Stimulated activated CD4-positive, alpha-beta T cell treated with anti-CD3 and anti-CD28 coated beads, Interleukin-12 subunit alpha, Interleukin-12 subunit beta, amount 100 ng/mL, for 4 hours (primary cell): ENCODE measurements at places on chromosomes 12 and 14.
A peak's percentile ranks its signal among the peaks of the same experiment; 100 is the strongest.

GRCh38 chr12:53046655-53047220 is 3.1 kb upstream of the TNS2 start:
- DNase-seq, result peak; percentile 46

DNA sequence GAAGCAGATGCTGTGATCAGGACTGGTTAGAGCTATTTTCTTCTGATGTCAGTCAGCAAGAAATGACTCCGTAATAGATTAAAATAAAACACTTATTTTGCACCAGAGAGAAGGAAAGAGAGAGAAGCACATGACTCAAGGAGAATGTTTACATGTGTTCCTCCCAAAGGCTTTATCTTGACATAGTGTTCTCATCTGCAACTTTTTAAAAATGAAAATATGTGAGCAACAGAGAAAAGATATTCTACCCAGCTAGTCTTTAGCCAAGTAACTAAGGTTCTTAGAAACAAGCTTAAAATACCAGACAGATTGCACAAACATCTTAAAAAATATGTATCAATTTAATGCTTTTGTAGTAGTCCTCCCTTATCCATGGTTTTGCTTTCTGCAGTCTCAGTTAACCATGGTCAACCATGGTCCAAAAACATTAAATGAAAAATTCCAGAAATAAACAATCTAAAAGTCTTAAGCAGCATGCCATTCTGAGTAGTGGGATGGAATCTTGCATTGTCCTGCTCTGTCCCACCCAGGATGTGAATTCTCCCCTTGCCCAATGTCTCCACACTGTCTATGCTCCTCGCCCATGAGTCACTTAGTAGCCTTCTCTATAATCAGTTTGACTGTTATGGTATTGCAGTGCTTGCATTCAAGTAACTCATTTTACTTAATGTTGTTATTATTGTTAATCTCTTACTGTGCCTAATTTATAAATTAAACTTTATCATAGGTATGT is 9.9 kb downstream of the SERPINA10 start:
- DNase-seq, result no peak

DNA sequence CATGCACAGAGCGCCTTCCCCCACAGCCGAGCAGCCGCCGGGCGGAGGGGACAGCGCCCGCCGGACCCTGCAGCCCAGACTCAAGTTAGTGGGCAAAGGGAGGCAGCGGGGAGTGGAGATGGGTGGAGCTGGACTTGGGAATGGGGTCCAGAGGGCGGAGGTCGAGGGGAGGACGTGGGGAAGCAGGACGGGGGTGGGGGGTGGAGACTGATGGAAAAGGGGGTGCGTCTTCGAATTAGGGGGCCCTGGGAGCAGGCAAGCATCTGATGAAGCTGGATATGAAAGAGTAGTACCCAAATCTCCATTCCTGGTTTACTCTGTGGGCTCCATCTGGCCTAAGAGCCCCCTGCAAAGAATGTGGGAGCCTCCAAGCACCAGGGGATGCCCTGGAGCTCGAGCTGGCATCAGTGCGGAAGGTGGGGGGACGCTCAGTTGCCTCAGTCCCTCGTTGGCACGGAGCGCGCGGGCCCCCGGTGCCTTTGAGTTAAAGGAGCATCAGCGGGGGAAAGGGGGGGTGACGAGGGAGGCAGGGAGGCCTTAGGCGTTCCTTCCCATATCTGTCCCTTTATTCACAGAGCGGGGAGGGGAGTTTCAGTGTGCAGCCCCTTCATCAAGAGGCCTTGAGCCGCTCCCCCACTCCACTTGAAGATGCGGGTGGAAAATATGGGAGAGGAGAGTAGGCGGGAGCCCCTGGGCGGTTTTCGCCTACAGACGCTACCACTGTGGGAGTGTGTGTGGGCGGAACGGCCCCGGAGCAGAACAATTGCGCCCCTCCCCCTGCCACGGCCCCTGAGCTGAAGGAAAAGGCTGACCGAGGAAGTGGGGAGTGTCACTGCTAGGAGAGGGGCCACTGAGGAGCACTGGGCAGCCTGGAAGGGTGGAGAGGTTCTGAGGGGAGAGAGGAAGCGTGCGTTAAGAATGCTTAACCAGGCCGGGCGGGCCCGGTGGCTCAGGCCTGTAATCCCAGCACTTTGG is 644 bp downstream of the NAB2 start:
- peak; percentile 58 for DNase-seq

- DNase-seq, result no peak
Observed at GRCh38 chr12:94922561-94922960, 80.9 kb downstream of the NDUFA12 start.

DNA sequence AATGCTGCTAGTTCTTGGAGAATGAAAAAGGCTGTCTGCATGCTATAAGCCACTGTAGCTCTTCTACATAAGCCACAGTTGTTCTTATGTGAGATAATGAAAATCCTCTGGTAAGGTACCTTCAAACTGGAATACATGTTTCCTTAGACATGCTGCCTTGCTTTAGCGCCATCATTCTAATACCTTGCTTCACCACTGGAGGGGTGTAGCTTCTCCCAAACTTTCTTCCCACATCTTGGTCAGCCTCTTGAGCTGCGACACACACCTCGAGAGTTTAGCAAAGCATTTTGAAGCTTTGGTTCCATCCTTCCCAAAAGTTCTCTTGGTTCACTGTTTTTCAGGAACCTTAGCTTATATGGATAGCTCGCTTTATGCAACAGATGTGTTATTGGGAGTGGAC is 69.5 kb downstream of the NKX2-1 start:
- no peak for DNase-seq

DNA sequence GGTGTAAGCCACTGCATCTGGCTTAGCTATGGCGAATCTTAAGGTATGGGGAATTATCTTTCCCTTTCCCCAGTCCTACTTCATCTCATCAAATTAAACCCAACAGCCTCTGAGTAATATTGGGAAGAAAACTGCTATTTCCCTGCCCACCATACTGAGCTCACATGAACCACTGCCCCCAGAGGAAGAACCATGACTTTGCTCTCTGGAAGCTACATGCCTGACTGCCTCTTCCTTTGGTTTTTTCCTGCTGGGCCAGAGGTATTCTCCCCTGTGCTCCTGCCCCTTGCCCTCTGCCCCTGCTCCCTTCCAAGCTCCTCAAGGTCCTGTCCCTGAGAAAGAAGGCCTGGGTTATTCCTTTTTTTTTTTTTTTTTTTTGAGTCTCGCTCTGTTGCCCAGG is 15.2 kb downstream of the RILPL2 start:
- no peak for DNase-seq

DNA sequence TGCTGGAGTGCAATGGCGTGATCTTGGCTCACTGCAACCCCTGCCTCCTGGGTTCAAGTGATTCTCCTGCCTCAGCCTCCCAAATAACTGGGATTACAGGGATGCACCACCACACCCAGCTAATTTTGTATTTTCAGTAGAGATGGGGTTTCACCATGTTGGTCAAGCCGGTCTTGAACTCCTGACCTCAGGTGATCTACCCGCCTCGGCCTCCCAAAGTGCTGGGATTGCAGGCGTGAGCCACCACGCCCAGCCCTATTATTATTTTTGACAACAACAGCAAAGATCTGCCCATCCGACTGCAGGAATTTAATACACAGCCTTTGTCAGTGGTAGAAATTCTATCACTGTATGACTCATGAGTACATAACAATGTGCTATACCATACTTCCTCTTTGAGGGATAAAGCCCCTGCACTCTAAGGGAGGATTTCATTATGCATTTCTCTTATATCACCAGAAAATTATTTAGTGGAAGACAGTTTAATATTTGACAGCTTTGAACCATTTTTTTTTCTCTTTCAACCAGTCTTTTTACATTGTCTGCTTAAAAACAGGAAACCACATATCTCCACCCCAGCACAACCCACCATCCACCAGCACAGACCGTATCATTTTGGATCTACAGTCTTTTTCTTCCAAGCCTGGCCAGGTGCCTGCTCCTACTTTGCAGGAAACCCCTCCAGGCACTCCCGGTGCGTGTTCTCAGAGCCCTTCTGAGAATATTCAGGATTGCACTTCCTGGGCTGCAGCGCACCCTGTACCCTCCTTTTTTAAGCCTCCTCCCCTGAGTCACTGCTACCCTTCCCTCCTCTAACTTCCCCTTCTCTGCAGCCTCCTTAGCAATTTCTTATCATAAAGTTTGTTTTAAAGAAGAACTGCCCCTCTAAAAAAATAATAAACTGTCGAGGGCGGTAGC is 594 bp downstream of the ARHGDIB start:
- DNase-seq, result no peak

- DNase-seq, result no peak
Observed at GRCh38 chr12:25266497-25266896, 15.8 kb upstream of the KRAS start.

- DNase-seq, result no peak
Observed at GRCh38 chr14:101925152-101925551, 39.2 kb upstream of the DYNC1H1 start.

- DNase-seq, result no peak
Observed at GRCh38 chr12:33794954-33795353, 227.3 kb upstream of the ALG10 start.

GRCh38 chr12:56220611-56221231 is 1.0 kb downstream of the RNF41 start:
- DNase-seq, result no peak

DNA sequence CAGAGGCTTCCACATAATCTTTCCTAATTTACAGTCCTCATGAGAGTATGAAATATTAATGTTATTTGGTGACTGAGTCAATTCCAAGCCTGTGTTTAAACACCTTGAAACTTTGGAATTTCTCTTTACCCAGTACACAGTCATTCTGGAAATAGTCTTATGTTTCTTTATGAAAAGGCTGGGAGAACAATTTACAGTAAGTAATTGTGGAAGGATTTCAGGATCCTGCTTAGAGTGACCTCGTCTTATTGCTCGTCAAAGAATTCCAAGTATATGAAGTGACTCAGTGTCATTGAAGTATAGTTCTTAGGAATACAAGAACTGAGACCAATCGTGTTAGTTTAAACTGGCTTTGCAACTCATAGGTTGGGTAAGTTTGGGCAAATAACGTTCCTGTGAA is 634.2 kb downstream of the SLC16A7 start:
- DNase-seq, result no peak

- DNase-seq, result no peak
Observed at GRCh38 chr14:83798421-83798820, 1731.5 kb upstream of the FLRT2 start.

- no peak for DNase-seq
Observed at GRCh38 chr14:55430024-55430690, 10.3 kb downstream of the TBPL2 start.

DNA sequence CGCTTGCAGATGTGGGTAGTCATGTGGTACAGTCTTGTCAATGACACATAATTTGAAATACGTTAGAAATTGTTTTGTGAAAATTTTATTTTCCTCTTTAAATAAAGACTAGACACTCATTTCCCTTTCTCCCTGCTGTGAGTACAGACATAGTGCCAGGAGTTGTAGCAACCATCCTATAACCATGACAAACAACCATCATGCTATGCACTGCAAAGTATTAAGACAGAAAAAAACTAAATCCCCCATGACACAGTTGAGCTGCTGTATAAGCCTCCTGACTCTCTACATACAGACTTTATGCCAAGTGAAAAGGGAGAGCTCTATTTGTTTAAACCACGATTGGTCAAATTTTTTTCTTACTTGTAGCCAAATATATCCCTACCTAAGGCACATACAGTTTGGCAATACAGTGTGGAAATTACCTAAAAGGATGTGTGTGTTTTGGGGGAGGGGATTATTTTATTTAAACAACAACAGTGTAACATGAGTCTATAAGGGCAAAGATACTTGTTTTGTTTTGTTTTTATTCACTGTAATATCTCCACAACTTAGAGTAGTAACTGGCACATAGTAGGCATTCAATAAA is 45.0 kb upstream of the KRR1 start:
- DNase-seq, result no peak

DNA sequence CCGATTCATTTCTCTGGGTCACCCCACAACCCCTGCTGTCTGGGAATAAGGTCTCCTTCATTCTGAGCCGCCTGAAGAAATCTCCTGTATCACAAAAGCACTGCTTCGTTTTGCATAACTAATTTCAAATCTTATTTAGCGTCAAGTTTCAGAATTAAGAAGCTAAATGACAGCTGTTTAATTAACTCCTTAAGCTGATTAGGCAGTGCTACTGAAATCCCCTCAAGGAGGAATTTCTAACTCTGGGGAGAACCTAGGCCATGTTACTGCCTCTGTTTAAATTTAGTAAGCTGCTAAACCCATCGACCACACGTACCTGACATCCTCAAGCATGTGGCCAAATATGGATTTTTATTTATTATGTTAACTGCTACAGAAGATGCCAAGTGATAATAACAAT is 373.6 kb downstream of the GLT1D1 start:
- no peak for DNase-seq

- DNase-seq, result no peak
Observed at GRCh38 chr12:118357257-118358007, 15.3 kb downstream of the TAOK3 start.

- no peak for DNase-seq
Observed at GRCh38 chr12:48022676-48023385, 18.6 kb upstream of the COL2A1 start.

DNA sequence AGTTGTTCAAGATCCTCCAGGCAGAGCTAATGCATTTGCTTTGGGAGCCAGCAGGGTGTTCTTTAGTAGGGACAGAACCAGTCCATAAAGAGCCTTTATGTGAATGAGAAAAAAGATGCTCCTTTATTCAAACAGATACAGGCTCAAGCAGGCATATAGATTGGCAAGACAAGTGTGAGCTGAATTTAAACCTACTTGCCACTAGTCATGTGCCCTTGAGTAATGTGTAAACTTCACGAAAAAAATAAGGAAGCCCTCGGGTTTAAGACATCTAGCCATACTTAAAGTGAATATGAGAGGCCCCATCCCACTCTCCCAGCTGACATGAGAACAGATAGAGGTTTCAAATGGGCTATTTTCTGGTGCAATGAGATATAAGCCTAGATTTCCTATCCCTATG is 43.1 kb upstream of the STRAP start:
- DNase-seq, result no peak

GRCh38 chr12:47983541-47984115 is 20.2 kb downstream of the TMEM106C start:
- DNase-seq, result no peak

DNA sequence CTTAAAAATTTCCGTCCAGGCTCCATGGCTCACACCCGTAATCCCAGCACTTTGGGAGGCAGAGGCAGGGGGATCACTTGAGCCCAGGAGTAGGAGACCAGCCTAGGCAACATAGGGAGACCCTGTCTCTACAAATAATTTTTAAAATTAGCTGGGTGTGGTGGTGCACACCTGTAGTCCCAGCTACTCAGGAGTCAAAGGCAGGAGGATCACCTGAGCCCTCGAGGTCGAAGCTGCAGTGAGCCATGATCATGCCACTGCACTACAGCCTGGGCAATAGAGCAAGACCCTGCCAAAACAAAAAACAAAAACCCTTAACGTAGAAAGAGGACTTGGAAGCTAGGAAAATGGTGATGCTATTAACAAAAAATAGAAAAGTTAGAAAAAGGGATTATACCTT is 2.0 kb upstream of the HECTD1 start:
- no peak for DNase-seq

GRCh38 chr12:25320123-25321006 is 69.6 kb upstream of the KRAS start:
- no peak for DNase-seq
